ENCODE measurements at places on chromosomes 2 and 18.

DNA sequence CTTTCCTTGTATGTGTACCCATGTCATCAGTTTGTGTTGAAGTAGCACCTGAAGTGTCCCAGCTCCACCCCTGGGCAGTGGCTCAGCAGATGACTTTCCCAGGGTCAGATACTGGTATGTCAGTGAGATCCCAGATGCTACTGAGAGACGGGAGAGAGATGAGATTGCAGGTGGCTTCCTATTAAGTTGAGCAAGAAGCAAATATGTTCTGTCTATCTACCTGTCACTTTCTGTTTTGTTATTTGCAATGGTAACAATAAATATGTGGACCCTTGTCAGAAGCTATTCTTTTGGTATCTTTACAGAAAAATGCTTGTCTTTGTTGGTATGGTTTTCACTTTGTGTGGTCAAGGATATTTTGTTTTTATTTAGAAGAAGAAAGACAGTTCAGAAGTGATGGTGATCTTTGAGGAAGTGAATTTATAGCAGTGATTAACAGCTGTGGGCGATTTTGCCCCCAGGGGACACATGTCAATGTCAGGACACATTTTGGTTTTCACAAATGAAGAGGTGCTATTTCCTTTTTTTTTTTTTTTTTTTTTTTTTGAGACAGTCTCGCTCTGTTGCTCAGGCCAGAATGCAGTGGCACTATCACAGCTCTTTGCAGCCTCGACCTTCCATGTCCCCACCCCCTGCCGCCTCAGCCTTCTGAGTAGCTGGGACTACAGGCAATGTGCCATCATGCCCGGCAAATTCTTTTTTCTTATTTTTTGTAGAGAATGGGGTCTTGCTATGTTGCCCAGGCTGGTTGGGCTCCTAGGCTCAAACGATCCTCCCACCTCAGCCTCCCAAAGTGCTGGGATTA lies 21.4 kb downstream of the MGAT5 start:
- no peak for ATAC-seq

DNA sequence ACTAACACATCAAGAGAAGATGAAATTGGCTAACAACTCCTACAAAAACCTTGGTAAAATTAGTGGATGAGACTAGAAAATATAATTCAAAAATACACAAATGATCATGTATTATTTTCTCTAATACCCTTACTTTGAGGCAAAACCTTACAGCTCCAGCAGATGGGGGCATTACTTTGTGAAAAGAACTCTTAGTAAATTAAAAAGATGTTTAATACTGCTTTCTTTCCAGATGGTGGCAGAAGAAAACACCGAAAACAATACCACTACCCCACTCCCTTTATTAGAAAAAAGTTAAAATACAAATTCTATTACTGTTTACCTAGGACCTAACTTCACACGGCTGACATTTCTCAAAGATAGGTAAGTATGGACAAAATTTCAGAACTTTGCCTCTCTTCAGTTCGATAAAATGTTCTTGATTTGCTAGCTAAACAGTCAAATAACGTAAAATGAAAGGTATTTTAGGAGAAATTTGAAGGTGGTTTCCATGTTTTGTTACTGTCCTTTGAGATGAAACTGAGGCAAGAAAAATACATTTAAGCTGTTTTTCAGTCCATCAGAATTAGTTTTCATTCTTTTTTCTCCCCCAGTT lies 30.6 kb downstream of the ORC4 start:
- no peak for ATAC-seq

- ATAC-seq: no peak
Observed at GRCh38 chr2:31297751-31298150, 63.8 kb downstream of the EHD3 start.

DNA sequence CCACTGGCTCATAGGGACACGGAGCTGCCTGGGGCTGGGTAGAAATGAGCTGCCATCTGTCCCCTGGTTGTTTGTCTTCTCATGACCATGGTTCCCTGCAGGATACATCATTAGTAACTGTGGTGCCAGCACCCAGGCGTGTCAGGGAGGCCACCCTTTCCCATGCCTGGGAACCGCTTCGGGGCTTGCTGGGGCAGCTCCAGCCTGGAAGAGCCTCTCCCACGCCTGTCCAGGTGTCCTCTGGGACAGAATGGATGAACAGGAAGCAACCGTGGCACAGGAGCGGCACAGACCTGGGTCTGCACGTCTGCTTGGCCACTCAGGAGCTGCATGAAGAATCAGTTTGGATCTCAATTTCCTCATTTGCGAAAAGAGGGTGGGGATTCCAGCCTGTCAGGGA lies 34.8 kb downstream of the SDC1 start:
- no peak for ATAC-seq

GRCh38 chr2:78978340-78978739 lies 47.2 kb upstream of the REG3G start:
- ATAC-seq: no peak

- ATAC-seq: no peak
Observed at GRCh38 chr2:201132518-201132917, 16.6 kb downstream of the CFLAR start.
